ENCODE measurements at places on chromosomes 6 and 20.

DNA sequence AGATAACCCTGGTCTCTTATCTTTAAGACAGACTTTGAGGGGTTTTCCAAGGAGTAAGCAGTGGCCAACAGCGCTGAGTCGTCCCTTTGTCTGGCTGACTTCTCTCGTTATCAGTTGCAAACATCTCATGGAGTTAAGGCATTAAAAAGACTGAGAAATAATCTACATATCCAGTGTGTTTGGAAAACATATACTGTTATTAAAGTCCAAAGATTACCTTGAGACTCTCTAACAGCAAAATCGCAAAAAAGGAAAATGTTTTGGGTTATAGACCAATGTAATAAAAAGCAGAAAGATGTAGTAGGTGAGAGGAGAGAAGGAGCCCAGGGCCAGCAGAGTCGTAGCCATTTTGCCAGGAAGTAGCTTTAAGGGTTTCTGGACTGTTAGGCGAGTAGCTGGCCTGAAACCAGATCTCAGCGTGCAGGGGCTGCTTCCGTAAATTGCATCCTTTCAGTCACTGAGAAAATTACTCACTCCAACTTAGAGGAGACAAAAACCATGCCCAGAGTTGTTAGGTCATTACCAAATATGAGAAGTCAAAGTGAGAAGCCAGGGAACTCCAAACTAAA is 24.6 kb downstream of the MYLK4 start:
- no peak for DNase-seq

DNA sequence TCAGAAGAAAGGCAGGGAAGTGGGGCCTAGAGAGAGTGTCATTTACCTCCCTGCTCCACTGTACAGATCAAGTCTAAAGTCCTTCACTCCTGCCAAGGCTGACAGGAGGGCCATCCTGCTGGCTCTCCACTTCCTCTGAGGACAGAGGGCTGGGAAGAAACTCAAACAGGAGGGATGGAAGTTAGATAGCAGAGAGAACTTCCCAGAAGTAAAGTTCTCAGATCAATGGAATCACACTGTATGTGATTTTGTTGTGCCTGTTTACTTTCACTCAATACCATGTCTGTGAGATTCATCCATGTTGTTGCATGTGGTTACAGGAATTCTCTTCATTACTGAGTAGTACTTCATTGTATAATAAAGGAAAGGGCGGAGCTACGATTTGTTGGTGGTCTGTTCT is 32.3 kb upstream of the ZFAND3 start:
- DNase-seq, result no peak

- DNase-seq, result no peak
Observed at GRCh38 chr6:68572525-68572924, 62.6 kb upstream of the ADGRB3 start.

GRCh38 chr6:38644951-38645350 is 5.2 kb upstream of the BTBD9 start:
- DNase-seq, result no peak

DNA sequence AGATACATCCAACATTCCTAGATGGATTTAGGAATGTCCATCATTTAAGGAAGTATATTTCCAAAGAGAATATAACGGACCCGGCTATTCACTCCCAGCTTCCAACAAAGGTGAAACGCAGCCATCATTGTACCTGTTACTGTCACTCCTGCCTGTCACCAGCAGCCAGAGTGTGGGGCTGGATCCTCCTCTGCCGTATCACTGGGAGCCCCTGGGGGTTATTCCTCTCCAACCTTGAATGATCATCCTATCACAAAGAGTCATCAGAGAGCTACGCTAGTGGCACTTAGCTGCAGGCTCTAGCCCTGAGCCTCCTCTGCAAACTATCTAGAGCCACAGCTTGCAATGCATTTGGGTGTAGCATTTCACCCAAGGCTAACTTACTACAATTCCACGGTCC is 73.6 kb upstream of the NHSL1 start:
- no peak for DNase-seq

- no peak for DNase-seq
Observed at GRCh38 chr20:45823949-45824835, 2.9 kb downstream of the TNNC2 start.

- DNase-seq, result no peak
Observed at GRCh38 chr20:36572701-36573102, 695 bp upstream of the TGIF2 start.

DNA sequence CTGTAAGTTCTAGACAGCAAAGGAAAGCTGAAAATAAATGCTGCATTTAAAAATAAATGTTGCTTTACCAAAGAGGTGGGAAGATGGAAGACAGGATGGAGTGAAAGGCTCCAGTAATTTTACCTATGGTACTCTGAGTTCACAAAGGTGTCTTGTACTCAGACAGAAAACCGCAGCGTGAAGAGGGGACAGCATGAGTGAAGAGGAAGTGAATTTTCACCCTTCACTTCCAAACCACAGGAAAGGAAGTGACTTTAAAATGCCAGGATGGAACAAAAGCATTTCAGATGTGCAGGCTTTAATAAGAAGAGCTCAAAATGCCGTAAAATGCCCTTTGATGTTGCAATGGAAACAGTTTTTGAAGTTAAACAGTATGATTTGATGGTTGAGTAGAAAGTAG is 91.2 kb upstream of the TINAG start:
- DNase-seq, result no peak

DNA sequence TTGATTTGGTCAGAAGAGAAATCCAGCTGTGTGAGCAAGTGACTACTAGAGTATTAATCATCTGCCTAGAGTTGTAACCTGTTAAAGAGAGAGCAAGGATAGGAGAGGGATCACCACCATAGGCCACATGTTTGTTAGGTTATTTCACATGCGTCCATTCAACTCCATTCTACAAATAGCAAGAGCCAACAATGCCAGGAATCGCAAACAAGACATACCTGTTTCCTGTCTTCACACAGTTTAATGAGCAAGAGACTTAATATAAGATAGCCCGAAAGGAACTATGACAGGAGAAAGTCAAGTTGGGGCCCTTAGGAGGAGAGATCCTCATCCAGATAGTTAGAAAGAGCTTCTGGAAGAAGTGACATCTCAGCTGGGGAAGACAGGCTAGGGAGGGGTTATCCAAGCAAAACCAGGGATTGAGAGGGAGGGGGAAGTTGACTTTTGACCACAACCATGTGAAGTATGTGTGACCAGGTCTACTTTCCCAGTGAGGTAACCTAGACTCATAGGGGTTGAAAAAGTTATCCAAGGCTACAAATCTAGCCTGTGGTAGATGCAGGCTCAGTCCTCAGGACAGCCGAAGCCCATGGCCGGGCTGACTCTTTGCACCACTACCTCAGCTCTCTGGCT is 147.4 kb downstream of the ALDH8A1 start:
- DNase-seq, result no peak

DNA sequence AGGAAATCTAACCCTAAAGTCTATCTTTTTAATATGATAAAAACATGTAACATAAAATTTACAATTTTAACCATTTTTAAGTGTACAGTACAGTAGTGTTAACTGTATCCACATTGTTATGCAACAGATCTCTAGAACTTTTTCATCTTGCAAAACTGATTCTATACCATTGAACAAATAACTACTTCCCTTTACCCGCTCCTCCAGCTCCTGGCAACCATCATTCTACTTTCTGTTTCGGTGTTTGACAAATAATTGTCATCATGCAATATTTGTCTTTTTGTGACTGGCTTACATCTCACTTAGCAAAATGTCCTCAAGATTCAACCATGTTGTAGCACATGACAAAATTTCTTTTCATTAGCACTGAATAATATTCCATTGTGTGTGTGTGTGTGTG is 203.2 kb downstream of the SIM1 start:
- DNase-seq, result no peak

DNA sequence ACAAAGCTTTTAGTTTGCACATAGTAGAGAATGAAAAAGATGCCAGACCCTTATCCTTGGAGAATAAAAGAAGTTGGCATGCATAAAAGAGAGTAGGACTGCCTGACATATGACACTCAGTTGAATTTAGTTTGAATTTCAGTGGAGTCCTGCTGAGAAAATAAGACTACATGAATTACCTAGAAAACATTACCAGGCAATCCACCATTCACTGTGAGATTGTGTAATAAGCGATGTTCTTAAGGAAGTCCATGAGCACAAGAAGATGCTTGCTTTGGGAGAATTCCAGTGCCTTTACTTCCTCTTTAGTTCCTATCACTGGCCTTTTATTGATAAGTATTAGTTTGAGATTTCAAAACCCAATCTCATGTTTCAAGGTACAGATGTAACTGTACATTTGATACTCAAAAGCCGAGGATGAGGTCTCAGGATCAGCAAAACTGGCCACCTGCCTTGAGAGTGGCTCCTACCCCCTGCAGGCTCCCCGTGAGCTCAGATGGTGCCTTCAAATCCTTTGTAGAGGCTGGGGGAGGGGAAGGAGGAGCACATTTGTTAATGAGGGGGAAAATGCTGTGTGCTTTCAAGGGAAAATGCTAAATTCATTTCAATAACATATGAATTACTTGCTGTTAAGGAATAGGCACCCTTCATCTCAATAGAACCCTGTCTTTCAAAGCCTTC is 11.2 kb upstream of the UNC93A start:
- DNase-seq, result no peak

- DNase-seq, result no peak
Observed at GRCh38 chr6:108013787-108014439, 55.9 kb upstream of the SEC63 start.

GRCh38 chr6:130424710-130425109 is 58.9 kb downstream of the TMEM200A start:
- DNase-seq, result no peak

GRCh38 chr20:35303735-35304491 is 11.7 kb upstream of the FAM83C start:
- peak; percentile 80 for DNase-seq

- DNase-seq, result no peak
Observed at GRCh38 chr6:154908723-154909122, 86.4 kb upstream of the TIAM2 start.

GRCh38 chr6:90048206-90048967 is 154.1 kb downstream of the GJA10 start:
- no peak for DNase-seq

GRCh38 chr6:29479560-29479959 is 8.2 kb downstream of the MAS1L start:
- no peak for DNase-seq

- DNase-seq, result no peak
Observed at GRCh38 chr20:6057691-6058090, 3.8 kb upstream of the LRRN4 start.

DNA sequence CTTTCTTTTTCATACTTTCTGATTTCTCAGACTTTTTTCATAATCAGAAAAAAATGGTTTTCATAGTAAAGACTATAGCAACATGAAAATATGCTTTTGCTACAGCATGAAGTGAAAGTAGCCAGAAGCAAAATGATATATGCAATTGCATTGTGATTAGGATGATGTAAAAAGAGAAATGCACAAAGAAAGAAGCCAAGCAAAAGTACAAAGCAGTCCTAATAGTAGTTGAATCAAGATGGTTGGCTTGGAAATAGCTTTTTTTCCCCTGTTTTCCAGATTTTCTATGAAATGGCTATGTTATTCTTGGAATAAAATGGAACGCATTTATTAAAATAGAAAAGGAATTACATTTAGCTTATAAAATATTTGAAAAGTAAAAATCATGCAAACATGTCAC is 77.3 kb downstream of the SEL1L2 start:
- DNase-seq, result no peak

DNA sequence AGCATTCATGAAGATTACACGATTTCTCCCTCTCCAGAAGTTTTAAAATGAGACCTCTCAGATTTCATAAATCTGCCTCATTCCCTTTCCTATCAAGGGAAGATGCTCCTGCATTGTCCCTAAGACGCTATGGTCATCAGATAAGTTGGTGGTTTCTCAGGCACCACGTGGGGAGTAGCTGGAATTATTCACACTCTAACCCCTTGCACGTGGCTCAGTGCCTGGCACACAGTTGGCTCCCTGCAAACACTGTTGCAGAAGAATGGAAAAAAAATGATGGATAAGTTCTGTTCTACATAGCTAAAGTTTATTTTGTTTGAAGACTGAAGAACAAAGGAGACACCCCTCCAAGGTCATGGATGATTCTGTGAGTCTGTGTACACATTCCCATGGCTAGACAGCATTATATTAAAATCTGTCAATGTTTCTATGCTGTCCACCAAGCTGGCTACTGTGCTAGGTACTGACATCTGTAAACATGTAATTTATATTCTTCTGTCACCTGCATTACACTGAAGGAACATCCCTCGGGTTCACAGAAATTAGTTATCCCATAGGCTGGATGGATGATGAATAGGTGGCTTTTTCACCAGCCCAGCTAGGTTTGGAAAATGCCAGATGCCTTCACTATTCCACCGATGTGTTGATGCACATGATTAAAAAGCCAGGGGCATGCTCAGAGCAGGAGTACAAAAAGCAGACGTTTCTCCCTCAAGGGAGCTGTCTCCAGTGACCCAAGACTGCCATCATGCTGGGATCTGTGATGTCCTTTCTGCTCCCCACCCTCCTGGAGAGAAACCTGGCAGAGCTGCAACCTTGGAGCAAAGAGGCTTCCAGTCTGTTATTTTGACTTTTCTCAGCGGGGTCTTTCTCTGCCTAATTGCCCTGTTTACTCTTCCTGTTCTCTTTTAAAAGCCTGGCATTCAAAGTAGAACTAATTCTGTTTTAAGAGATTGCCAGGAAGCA is 610.5 kb downstream of the UTRN start:
- DNase-seq, result no peak

- DNase-seq, result no peak
Observed at GRCh38 chr6:155165029-155165710, 98.6 kb upstream of the CLDN20 start.

GRCh38 chr6:167988945-167989841 is 8.3 kb upstream of the KIF25 start:
- DNase-seq, result no peak

DNA sequence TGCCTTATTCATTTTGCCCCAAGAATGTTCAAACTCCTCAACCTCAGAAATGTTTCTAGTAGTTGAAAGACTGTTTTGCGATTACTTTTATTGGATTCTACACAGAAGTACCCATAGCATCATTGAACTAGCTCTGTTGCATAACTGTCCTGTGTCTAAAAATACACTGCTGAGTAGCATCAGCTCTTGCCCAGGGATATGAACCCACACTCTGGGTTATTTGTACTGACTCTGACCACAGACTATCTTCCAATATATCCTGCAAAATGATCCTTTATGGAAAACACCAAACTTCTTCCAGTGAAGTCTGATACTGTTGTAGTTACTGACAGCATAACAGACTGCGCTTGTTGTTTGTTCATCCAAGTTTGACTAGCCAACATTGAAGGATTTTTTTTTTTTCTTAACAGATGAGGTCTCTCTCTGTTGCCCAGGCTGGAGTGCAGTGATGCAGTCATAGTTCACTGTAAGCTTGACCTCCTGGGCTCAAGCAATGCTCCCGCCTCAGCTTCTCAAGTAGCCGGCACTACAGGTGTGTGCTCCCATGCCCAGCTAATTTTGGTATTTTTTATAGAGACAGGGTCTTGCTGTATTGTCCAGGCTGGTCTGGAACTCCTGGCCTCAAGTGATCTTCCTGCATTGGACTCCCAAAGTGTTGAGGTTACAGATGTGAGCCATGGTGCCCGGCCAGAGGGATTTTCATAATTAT is 49.9 kb downstream of the TULP4 start:
- no peak for DNase-seq

DNA sequence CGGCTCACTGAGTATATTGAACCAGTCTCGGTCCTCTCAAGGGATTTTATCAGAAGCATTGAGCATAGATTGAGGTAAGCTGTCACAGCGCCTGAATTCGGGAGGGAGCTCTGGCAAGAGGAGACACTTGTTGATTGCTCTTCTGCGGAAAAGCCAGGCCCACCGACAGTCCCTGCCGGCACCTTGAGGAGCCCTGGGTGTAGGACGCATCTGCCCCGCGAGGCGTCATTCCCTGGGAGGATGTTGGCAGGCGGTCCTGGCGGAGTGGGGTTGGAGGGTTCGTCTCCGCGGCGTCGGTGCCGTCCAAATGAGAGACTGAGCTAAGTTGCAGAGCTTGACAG is 843 bp downstream of the FBXO9 start:
- peak; percentile 49 for DNase-seq

- DNase-seq, result no peak
Observed at GRCh38 chr20:8246716-8247115, 114.7 kb downstream of the PLCB1 start.

Data from left hindlimb (tissue), 1 donor.